Activated naive CD8-positive, alpha-beta T cell treated with anti-CD3 and anti-CD28 coated beads, Interleukin-2, amount 10 ng/mL, durations not matched to agents 7 days and 5 days (primary cell): ENCODE measurements at places on chromosomes 4 and X. TPM values are rescaled to one million over a fixed set of nuclear protein-coding genes. Genes with fewer than 3 reads are reported as not detected.

- no peak for DNase-seq
Observed at GRCh38 chrX:11739776-11740175, 18.3 kb upstream of the MSL3 start.

- DNase-seq, result no peak
Observed at GRCh38 chrX:40968180-40968579, 117.1 kb upstream of the USP9X start.

- peak; percentile 24 for DNase-seq
Observed at GRCh38 chrX:27336466-27337091, 126.6 kb downstream of the PPP4R3C start.

- DNase-seq, result no peak
Observed at GRCh38 chrX:104104676-104105075, 7.6 kb upstream of the ZCCHC18 start.

DNA sequence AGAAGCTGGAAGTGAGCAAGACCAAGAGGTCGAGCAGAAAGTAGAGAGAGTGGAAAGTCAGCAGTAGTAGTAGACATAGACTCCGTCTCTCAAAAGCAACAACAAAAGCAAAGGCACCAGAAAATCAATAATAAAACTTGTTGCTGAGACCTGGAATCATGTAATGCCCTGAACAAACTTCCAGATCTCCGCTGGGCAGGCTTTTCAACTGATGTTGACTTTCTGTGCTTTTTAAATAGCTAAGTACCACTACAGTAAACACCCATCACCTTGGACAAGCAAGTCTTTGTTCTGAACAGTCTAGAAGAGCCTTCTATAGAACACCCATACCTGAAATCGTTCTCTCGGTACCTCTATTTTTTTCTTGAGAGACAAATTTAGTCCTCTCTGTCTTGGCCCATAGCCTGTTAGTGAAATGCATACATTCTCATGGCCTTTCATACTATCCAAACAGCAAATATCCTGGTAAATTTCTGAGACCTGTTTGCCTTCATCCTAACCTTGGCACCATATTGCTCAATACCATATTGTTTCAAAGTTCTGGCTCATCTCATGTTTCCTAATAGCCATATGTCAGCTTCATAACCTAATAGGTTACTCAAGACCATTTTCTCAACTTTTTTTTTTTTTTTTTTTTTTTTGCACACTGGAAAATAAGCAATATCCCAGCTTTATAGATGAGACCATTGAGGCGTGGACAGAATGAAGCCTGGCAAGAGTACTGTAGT, 200.6 kb upstream of the RBPJ start:
- no peak for DNase-seq

Gene RAB33A
- 33.1 TPM for total RNA-seq

DNA sequence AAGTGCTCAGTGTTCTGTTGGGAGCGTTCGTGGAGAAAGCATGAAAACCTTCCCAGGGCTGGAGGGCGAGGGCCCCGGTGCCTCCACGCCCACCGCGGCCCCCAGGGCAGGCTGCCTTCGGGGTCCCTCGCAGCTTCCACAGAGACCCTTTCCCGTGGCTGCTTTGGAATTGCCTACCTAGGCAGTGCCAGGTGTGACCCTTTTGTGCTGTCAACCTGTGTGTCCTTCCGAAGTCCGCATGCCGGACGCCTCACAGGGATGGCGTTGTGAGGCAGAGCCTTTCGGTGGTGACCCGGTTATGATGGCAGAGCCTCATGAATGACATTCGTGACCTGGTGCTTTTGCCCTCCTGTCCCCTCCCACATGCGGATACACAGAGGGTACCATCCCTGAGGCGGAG, 17.4 kb downstream of the TMEM175 start:
- DNase-seq, result peak; percentile 21

Gene MAOA
- total RNA-seq, result 0.19 TPM

Gene KIF4A
- 28.8 TPM for total RNA-seq

DNA sequence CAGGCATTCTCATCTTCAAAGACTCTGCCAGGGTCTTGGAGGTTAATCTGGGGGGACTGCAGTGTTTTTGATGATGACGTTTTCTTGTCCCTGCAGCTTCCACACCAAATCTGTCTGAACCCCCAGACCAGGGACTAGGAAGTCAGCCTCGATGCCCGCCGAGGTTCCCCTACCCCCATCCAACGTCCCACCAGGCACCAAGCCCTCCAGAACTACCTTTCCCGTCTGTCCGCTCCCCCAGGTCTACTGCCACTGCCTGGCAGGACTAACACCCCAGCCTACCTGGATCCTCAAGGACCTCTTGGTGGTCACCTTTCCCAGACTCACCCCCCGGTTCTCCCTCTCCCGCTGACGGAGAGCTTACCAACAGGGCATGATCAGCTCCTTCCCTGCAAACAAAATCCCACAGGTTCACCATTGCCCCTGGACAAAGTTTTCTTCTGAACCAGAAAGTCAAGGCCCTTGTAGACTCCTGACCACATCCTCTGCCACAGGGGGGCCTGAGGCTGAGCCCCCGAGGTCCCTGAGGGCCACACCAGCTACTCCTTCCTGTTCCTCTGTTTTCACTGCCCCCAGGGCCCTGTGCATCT, 40.9 kb downstream of the HMX1 start:
- DNase-seq, result peak; percentile 7

Gene LEF1
- 281 TPM for total RNA-seq

GRCh38 chr4:116389139-116389538, 696.2 kb downstream of the TRAM1L1 start:
- DNase-seq, result no peak

Gene HTN3
- not detected for total RNA-seq

DNA sequence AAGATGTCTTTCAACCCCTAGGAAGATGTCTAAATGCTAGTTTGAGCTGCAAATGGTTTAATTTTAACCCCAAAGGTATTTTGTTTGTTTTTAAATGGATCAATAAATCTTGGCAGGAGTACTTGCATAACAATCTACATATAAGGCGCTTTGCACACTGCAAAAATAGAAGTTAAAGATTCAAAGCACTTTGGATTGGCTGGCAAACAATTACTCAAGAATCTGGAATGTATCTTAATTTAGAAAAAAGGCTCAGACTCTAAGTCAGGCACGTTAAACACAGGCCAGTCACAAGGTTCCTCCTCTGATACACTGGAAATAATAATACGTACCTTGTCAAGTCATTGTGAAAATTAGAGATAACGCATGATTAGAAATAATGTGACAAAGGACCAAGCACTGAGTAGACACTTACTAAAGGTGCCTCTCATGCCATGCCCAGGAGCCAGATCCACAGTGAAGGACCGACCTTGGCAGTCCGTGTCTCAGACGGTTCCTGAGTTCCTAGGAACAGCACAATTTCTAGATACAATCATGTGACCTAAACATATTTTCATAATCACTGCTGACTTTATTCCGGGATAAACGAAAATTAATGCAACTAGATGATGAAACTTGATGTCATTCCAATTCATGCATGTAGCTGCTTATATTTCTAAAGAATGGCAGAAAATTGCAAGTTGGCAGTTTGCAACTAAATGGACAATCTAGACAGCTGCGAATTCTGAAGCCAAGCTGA, 49.6 kb downstream of the PROM1 start:
- DNase-seq, result no peak

DNA sequence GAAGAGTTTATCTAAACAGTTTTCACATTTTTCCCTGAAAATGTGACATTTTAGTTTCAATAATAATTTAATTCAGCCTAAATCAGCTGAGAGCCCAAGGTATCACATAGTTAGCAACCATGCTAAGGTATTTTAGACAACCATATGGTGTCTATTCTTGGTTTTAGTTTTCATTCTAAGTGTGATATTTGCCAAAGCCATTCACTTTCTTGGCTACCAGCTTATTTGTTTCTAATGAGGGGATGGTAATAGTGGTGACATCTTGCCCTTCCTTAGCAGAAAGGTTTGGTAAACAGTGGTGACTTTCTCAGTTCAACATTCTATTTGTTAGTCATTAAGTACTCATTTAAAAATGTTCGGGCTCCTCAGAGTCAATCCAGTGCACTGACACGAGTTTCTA, 854.9 kb upstream of the HTR2C start:
- DNase-seq, result no peak

DNA sequence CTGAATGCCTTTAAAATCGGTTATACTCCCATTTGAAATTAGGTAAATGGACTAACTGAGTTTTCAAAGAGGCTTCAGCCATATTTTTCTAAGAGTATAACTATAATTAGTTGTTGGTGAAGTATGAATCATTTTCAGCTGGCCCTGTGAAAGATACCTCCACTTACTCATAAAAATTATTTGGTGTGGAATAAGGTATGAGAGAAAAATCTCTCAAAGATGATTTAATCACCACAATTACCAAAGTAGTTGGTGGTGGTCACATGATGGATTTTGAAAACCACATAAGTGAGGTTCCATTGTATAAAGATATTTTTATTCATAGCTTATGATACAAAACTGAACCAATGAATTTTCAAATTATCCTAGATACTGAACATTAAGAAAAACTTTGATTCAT, 9.0 kb upstream of the KLHL2 start:
- DNase-seq, result no peak

DNA sequence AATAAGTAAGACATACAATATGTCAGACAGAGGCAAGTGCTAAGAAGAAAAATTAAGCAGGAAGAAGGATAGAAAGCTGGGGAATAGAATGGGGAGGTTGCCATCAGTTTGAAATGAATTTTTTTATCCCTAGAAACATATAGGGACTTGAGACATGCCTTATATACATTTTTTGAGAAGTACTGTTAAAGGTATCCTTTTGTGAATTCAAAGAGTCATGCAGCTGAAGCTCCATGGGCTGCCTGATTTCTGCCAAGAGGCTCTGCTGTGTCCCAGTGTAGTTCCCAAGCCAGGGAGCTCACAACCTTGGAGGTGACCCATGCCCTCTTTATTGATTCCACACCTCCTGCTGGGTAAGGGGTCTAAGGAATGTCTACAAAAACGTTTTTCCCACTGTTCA, 564.6 kb upstream of the DIPK2B start:
- DNase-seq, result no peak

Gene OPN1MW2
- not detected for total RNA-seq

- DNase-seq, result no peak
Observed at GRCh38 chr4:138816875-138817274, 198.7 kb upstream of the NOCT start.

DNA sequence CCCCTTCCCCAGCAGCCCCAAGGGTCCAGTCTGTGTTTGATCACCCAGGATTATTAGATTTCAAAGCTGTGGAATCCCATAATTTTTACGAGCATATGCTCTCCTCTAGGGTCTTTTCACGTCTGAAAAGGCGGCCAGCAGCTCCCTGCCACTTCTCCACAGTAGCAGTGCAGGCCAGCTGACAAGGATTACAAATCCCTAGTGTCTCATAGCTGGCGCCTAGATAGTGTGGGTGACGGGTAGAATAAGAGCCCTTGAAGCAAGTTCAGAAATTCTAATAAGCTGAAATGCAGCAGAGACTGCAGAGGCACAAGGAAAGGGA, 79.4 kb downstream of the RLIM start:
- no peak for DNase-seq

DNA sequence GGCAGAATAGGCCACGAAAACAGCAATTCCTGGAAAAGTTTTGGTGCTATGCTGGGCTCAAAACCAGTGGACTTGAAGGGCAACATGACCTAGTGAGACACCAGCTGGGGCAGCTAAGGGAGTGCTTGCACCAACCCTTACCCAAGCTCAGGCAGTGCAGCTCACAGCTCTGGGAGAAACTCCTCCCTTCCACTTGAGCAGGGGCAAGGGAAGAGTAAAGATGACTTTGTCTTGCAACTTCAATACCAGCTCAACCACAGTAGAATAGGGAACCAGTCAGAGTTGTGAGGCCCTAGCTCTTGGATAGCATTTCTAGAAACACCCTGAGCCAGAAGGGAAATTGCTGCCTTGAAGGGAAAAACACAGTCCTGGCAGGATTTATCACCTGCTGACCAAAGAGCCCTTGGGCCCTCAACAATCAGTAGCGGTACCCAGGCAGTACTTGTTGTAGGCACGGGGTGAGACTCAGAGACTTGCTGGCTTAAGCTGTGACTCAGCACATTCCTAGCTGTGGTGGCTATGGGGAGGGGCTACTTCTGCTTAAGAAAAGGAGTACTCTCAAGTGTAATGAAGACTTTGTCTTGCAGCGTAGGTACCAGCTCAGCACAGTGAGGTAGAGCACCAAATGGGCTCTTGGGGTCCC, 19.7 kb upstream of the ABCG2 start:
- no peak for DNase-seq

Gene PIGA
- total RNA-seq, result 22.2 TPM

Gene TASL
- 2.6 TPM for total RNA-seq

Gene ZBTB49
- 13.0 TPM for total RNA-seq

DNA sequence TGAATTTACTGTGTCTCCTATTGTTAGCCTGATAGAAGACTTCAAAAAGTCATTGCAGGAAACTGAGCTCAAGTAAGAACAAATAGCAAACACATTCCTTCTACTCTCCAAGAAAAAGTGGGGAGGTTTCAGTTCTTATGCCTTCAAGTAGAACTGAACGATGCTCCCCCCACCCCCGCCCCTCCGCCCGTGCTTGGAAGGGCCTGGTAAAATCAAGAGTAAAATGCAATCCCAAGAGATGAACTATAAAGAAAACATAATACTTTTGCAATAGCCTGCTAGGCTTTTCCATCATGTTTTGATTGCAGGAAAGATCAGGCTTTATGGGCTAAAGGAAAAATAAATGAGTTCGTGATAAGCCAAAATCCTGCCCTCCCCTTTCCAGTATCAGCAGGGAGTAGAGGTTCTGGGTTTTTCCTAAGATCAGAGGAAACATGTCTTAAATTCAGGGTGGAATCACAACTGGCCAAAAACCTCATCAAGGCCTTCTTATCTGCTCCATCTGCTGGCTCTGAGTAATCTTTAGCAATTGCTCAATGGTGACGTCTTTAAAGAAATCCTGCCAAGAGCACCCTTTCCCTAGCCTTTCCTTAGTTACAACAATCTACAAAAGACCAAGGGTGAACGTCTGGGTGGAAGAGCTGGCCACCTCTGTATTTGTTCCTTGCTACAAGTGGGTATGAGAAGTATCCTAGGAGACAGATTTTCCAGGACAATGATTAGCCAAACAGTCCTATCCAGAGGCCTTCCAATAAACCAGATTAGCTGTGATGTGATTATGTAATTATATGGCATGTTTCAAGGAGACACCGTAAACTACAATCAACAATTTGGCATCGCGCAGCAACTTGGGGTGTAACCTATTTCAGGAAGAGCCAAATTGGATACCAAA, 66.3 kb upstream of the FAM9C start:
- DNase-seq, result no peak

GRCh38 chrX:146056511-146057081, 239.0 kb downstream of the SLITRK2 start:
- DNase-seq, result no peak

DNA sequence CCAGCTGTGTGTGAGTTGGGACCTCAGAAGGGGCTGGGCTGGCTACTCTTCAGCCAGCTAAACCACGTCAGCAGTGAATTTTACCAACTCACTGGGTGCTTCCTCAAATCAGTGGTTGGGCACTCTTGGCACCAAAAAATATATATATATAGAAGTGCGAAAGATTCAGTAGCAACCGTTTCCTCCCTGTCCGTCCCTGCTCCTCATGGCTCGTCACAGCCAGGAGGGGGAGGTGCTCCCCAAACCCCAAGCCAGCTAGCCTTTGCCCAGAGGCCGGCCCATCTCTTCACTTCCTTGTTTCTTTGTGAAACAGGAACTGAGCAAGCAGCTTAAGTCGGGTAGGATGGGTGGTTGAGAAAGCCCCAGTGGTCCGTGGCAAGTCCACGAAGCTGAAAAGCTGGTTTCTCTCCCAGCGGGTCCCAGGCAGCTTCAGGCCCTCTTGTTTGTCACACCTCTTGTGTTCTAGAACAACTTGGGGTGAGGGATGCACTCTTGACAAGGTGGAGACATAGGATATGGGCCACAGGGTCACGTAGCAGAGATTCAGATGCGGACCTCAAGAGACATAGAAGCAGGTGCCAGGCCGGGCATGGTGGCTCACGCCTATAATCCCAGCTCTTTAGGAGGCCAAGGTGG, 6.8 kb upstream of the SASH3 start:
- peak; percentile 49 for DNase-seq
